ENCODE measurements at places on chromosomes 5 and 9. TPM values are rescaled to one million over a fixed set of nuclear protein-coding genes. Genes with fewer than 3 reads are reported as not detected.

SLC34A3 gene
- total RNA-seq = 0.15 TPM

IFNA17 gene
- total RNA-seq = not detected

GPR151 gene
- not detected for total RNA-seq

LCN12 gene
- total RNA-seq = 1.2 TPM

NSA2 gene
- total RNA-seq = 113 TPM

DMRTA1 gene
- total RNA-seq = 0.52 TPM

TLE1 gene
- total RNA-seq = 80.1 TPM

CCDC180 gene
- 0.58 TPM for total RNA-seq

ROPN1L gene
- 2.3 TPM for total RNA-seq

TBCA gene
- total RNA-seq = 259 TPM

ZDHHC11B gene
- 1.5 TPM for total RNA-seq

PCDHB16 gene
- 0.09 TPM for total RNA-seq

Measured in A549 treated with AZD2906 at 1 μM for 4 hours (cell line).